T-cell (primary cell): ENCODE measurements at places on chromosomes 13 and 19.

DNA sequence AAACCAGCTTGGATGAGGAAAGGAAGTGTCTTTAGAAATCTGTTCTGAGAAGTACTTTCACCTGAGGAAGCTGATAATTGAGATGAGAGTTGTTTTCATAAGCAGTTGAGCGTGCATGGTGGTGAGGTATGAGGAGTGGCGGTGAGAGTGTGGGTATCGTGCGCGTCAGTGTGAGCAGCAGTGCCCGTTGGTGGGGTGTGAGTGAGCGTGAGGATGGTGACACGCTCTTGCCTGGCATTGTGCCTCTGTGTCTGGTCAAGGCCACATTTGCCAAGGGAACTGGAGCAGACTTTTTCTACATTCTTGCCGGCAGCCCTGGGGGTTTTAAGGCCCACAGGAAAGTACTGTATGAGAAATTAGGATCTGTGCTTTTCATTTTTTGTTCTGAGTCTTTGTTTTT lies 36.5 kb upstream of the TEX29 start:
- no peak for DNase-seq

GRCh38 chr13:23473221-23473620 lies 39.7 kb upstream of the SACS start:
- DNase-seq: no peak

- DNase-seq: no peak
Observed at GRCh38 chr13:30904043-30904442, 2.0 kb upstream of the MEDAG start.

- no peak for DNase-seq
Observed at GRCh38 chr19:57110592-57111328, 9.0 kb upstream of the USP29 start.

DNA sequence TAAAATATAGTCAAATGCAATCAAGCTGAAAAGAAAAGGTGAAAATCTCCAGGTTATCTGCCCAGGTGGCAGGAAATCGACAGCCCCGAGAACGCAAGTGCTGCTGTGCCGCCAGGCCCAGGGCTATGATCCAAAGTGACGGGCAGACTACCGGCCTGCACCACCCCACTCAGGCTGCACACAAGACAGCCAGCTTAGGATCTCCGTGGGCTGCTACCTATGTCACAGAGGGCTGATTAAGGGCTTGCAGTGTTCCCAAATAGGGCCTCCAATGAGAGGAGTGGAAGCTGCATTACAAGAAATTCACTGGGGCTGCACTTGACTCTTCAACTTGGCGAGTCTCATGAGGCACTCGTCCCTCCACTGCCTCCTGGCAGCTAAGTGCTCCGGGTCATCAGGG lies 121.8 kb downstream of the CRYL1 start:
- no peak for DNase-seq

- DNase-seq: no peak
Observed at GRCh38 chr13:79870123-79870522, 389.2 kb downstream of the NDFIP2 start.

- no peak for DNase-seq
Observed at GRCh38 chr19:23983406-23983805, 68.7 kb downstream of the ZNF726 start.

DNA sequence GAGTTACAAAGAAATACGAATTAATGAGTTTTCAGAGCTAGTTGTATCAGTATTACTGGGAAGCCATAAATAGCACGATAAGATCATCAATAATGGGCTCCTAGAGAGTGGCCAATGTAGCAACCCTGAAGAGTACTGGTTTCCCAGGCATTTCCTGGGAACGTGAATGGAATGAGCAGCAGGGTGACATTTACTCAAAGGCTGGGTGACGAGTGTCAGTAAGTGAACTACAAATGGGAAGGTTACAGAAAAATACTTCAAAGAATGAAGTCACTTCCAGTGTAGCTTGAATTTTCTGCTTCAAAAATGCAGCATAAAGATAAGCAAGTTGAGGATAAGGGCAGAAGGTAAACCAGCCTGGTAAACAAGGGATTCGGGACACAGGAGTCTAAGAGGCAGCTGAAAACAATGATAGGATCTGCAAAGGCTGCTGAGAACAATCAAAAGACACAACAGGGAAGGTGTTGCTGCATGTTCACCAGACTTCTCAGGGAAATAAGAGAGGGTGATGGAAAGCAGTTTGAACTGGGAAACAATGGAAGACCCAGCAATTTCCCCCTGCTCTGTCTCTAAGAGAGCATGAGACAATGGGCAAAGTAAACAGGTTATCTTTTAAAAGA lies 48.6 kb upstream of the POSTN start:
- DNase-seq: no peak

GRCh38 chr19:48244281-48244680 lies 11.4 kb downstream of the CARD8 start:
- no peak for DNase-seq

DNA sequence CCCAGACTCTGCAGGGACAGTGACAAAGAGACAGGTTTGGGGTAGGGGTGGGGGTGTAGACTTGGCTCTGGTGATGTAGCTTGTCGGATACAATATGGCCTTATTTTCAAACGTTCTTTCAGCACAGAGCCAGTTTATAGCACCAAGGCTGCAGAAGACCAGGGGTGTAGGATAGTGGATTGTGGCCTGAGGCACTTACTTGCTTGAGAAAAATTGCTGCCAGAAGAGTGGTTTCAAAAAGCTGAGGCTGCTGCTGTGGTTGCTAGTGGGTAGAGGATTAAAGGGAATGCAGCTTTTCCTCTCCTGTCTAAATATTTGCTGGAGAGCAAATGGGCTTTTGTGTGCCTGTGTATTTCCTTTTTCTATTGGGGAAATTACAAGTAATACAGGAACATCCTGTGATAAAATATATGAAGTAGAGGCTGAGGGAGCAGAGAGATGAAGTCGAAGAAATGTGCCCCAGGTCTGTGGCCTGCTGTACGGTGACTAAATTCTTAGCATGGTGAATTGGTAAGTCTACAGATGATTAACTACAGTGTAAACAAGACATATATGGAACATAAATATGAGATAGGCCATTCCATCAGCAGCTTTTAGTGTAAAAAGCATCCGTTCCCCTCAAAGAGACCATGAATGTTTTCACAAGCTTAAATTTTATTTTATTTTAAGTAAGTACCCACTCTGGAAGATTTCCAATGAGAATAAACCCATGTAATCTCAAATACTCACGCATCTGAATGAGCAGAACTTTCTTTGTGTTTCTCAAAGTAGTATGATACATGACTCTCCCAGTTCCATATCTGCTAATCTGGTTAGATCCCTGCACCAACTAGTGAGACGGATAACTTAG lies 112.9 kb downstream of the LRCH1 start:
- DNase-seq: no peak

GRCh38 chr19:39224910-39225309 lies 19.9 kb downstream of the IFNL3 start:
- DNase-seq: no peak

DNA sequence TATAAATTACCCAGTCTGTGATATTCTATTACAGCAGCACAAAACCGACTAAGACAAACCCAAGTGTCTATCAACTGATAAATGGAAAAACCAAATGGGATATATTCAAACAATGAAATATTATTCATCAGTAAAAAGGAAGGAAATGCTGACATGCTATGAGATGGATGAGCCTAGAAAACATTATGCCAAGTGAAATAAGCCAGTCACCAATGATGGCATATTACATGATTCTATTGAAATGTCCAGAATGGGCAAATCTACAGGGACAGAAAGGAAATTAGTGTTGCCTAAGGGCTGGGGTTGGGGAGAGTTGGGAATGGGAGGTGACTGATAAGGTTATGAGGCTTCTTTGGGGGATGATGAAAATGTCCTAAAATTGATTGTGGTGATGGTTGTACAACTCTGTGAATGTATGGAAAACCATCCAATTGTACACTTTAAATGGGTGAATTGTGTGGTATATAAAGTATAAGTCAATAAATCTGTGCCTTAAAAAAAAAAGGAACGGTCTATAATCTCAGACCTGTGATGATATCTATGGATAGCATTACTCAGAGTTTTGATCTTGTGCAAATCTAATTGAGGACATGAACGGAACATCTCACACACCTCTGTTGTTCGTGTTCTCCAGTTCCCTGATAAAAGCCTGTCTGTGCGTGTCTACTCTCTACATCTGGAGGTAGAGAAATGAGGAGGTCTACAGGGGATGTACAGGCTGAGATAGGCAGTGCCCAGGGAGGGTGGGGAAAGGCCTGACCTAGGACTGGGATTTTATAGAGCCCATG lies 49.0 kb downstream of the TNFRSF19 start:
- DNase-seq: no peak

DNA sequence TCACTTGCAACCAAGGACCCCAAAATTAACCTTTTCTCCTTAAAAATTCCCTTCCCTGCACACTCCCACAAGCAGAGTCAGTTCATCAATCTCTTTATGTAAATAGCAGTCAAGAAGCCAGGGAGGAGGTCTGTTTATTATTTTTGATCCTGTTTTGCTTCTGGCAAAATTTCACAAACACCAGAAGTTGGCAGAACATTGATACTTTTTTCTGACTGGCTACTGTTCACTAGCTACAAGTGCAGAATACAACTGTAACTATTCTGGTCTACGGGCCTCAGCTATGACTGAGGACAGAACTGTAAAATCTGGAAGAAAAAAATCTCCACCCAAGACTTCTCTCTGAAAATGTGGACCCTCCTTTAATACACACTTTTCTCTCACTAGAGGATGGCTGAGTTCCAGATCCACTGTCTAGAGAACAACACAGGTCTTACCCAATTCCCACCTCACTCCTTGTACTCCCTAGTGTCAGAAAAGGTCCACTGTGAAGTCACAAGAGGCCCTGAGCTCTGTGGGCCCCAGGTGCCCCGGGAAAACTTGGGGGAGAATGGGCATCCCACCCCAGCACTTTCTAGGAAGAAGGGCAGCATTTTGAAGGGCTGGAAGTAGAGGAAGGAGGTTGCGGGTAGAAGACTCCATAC lies 14.5 kb downstream of the STARD13 start:
- DNase-seq: no peak

GRCh38 chr13:101845245-101846020 lies 393.0 kb downstream of the ITGBL1 start:
- no peak for DNase-seq

- peak; percentile 40 for DNase-seq
Observed at GRCh38 chr19:3618144-3618810, 8.3 kb downstream of the CACTIN start.

- no peak for DNase-seq
Observed at GRCh38 chr13:42478531-42479156, 95.3 kb upstream of the TNFSF11 start.

DNA sequence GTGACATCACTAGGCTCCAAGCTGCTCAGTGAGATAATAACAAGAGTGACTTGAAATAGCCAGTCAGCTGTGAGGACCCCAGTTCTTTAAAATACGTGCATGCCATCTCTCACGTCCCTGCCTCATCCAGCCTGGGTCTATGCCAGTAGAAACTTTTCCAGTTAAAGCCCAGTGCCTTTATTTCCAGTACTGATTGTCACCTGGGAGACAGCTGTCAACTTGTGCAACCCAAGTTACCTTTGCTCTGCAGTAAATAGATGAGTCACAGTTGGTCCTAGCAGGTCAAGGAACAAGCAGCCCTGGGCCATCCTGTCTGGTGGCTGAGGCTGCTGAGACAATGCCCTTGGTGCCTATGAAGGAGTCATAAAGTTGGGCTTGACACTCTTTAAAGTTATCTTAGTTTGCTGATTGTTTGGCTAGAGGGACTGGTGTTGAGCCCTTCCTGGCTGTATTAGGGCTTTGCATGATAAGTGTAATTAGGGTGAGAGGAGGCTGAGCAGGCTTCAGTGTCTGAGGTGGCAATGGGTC lies 228.7 kb downstream of the LACC1 start:
- DNase-seq: no peak

DNA sequence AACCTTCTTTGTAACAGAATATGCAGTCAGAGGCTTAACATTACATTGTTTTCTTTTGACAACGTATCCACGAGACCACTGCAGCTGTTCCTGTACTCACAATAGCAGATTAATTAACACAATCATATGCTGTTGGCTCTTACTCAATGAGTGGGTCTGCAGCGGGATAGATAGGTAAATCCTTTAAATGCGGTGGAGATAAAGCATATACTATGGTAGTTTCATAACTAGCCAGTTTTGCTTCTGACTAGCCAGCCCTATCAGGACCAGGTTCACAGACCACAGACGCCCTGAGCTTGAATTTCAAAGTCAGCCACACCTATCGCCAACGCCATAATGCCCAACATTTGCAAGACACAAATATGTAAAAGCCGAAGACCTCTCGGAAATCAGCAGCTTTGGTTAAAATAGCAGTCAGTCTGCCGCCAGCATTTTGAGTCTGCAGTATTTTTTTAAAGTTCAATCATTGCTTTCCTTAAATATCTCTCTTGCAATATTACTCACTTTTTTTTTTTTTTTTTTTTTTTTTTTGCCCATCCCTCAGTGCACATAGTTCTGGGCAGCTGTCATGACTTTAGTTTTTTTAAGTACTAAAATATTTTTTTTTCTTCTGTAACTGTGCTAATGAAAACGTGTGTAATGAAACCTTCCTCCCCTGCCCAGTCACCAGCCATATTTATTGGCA lies 120.5 kb downstream of the ZNF536 start:
- no peak for DNase-seq

- DNase-seq: peak; percentile 39
Observed at GRCh38 chr13:40668335-40668734, 1.9 kb upstream of the FOXO1 start.

GRCh38 chr13:50241479-50241878 lies 226.2 kb downstream of the KCNRG start:
- DNase-seq: no peak

- no peak for DNase-seq
Observed at GRCh38 chr19:17479325-17479791, 9.0 kb downstream of the SLC27A1 start.
